ENCODE measurements at places on chromosomes 7 and 10.

GRCh38 chr10:97020452-97021400, 165.0 kb downstream of the SLIT1 start:
- DNase-seq = peak; percentile 54

DNA sequence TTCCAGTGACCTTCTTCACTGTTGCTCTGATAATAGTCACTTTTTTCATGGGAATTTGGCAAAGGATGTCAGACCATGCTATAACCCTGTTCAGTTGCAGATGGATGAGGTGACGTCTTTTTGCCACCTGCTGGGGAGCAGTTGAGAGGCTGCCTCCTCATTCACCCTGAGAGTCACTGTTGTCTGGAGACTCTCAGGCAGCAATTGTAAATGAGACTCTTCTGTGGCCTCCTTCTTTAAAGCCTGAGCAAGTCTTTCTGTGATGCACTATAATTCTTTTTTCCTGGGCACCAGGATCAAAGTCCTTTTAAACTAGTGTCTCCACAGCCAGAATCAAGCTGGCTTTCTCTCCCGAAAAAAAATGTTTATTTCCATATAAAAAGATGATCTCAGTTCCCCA, 345.1 kb downstream of the ARL4A start:
- no peak for DNase-seq

DNA sequence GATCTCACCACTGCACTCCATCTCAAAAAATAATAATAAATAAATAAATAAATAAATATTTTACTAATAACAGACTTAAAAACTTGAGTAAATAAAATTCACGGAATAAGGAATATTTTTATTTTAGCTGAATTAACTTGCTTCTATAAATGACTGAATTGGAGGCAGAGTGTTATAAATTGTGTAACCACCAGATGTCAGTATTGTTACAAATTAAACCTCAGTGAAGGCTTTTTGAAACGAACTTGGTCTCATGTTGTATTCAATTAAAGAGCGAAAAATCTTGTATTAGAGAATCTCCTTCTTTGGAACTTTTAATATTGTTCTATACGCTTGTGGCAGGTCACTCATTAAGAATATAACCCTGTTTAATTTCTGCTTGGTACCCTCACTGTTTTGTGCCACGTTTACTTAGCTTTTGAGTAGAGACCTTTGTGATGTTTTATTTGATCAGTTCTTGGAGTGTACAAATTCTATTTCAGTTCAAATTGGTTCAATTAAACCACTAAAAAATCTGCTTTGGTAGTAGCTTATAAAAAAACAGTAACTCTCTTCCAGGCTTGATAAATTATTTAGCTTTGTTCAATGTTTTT, 45.6 kb upstream of the SCIN start:
- DNase-seq = no peak

DNA sequence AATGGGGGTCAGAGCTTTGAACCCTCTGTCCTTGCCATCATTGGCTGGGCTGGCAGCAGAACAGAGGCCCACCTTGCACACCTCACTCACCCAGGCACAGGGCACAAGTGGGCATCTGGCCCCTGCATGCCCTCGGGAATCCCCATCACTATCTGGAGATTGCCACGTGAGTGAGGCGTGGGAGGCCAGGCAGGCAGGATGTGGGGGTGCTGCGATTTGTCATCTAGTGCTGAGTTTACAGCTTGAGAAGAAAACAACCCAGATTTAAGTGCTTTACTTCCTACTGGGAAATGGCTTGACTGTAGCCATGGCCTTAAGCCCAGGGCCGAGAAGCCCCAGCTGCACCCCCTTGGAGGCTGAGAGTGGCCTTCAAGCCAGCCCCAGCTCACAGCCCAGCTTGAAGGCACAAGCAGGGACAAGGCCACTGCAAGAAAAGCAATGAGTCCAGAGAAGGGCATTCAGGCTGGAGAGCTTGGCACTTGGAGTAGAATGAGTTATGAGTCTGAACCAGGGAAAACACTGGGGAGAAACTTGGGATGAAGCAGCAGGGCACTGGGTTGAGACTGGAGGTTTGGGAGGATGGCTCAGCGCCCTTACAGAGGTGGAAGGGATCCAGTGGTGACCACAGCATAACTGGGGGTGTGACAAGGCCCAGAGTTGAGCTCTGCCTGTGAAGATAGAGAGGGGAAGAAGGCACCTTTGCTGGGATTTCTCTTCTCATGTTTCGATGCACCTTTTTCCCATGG, 123.0 kb downstream of the CXCL12 start:
- no peak for DNase-seq

DNA sequence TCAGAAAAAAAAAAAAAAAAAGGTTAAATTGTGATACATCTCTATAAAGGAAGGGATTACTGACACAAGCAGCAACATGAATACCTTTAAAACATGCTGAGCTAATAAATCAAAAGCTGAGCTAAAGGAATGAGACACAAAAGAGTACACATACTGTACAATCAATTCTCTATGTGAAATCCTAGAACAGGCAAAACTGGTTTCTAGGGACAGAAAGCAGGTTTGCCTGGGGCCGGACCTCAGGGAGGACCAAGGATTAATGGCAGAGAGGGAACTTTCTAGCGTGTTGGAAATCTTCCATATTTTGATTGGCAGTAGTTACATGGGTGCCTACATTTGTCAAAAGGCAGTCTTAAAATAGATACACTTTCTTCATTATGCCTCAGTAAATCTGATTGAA, 52.5 kb downstream of the KLRG2 start:
- no peak for DNase-seq

- DNase-seq = peak; percentile 83
Measured at GRCh38 chr10:97543025-97543546, 29.5 kb upstream of the ANKRD2 start.

DNA sequence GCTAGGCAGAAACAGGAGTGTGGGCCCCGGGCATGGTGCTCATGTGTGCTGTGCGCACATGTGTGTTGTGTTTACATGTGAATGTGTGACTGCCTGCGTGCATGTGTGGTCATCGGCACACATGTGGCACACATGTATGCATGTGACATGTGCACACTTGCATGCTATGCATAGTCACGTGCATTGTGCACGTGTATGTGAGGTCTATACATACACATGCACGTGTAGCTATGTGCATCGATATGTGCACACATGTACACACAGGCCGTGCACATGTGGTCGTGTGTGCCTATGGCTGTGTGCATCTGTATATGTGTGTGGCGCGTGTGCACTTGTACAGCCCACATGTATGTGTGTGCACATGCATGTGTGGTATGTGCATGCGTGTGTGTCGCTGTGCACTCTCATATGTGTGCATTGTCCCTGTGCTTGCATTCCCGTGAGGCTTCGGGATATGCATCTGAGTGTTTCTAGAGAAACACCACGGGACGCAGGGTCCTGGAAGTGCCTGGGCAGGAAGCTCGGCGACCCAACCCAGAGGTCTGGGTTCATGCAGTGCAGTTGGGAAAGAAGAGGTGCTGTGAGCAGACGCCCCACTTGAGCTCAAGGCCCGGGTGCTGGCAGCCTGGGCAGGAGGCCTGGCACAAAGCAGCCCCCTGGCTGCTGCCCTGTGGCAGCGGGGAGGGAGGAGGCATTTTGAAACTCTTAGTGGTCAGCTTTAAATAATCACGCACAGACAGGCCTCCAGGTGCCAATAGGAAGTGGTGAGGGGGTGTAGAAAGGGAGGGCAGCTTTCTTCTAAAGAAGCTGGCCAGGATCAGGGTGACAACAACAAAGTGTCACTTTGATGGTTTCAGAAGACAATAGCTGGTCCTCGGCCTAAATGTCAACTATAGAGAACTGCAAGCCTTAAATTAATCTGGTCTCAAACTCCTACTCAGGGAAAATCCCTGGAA, 410.0 kb upstream of the MGMT start:
- no peak for DNase-seq

DNA sequence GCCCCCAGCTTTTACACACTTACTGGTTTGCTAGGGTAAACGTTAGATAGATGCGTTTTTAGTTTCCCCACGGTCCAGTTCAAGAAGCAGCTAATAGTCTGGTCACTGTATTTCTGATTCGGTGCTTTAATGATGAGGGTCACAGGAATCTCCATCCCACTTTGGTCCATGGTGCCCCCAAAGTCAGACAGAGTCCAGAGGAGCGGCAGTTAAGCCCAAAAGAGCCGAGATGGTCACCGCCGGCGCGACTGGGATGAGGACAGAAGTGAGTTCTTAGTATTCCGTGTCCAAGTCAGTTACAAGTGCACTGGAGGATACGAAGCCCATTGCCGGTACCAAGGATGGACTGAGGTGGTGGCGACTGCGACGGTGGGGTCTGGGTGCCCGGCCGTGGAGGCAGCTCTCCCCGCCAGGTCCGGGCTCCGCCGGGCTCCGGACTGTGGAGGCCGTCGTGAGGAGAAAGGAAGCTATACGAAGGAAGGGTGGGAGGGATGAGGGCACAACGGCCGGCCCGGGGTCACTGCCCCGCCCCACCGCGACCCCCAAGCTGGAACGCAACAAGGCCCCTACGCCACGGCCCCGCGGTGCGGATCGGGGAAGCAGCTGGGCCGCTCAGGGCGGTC, 663 bp downstream of the HERPUD2 start:
- DNase-seq = no peak

GRCh38 chr10:91627344-91628102, 5.3 kb downstream of the PPP1R3C start:
- no peak for DNase-seq

DNA sequence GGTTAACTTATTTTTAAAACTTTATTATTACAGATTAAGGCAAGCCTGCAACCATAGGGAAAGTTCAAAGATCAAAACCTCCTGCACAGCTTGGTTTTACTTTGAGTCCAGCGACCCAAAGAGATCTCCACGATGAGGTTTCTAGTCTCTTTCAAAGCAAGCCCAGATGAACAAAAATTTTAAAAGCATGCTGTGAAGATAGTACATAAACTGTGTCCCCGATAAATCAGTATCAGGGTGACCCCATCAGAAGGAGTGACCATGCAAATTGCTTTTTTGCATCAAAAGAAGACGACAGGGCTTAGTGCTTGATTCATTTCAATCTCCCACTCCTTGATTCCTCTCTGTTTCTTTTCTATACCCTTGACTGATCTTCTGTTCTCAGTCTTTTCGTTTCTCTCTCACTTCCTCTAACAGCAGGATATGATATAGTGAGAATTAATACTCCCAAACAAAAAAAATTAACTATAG, 16.0 kb upstream of the DNTT start:
- DNase-seq = no peak

- DNase-seq = no peak
Measured at GRCh38 chr10:29982997-29983648, 76.3 kb downstream of the JCAD start.

DNA sequence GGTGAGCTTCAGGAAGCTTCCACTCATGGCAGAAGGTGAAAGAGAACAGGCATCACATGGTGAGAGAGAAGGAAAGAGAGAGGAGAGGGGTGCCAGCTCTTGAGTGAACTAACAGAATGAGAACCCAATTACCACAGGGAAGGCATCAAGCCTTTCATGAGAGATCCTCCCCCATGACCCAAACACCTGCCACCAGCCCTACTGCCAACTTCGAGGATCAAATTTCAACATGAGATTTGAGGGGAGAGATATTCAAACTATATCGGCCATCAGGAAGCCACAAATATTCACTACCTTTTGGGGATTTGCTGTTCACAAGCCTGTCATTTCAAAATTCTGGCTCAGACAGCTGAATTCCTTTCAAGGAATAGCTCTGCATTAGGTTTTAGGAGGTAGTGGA, 39.9 kb upstream of the SMNDC1 start:
- no peak for DNase-seq

DNA sequence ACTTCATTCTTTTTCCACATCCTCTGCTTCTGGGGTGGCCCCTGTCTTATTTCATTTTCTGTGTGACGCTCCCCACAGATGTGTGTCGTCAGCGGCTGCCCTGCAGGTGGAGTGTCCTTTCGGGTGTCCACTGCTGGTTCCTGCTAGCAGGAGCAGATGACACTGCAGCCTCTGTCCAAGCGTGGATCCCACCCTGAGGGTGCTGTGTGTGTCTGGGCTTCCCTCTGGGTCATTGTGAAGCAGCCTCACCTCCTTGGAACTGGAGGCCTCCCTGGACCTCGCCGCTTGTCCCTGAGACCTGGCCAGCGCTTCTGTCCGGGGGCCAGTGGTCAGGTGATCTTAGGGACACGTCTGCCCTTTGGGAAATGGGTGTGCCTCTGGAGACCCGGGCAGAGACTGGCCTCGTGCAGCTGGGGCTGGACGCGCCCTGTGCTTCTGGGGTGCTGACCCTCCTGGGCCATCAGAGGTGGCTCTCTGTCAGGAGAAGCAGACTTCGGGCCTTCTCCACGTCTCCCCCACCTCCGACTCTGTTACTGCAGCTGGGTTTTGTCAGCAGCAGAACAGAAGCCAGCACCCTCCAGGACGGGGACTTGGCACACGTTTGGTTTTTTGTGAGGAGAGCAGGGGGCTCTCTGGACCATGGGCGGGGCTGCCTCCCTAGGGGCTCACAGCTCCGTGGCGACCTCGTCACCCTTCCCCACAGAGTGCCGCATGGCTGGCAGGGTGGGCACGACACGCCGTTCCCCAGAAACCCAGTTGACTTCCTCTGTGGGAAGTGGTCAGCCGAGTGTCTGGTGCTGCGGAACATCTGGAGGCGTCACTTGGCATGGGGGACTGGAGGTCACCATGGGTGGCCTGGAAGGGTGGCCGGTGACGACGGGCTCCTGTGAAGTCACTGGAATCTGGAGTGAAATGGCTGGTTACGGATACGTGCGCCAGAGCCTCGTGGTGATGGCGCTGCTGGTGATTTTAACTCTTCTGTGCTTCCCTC, 48.4 kb downstream of the INPP5A start:
- no peak for DNase-seq

GRCh38 chr10:91385306-91386085, 24.6 kb upstream of the HECTD2 start:
- no peak for DNase-seq

DNA sequence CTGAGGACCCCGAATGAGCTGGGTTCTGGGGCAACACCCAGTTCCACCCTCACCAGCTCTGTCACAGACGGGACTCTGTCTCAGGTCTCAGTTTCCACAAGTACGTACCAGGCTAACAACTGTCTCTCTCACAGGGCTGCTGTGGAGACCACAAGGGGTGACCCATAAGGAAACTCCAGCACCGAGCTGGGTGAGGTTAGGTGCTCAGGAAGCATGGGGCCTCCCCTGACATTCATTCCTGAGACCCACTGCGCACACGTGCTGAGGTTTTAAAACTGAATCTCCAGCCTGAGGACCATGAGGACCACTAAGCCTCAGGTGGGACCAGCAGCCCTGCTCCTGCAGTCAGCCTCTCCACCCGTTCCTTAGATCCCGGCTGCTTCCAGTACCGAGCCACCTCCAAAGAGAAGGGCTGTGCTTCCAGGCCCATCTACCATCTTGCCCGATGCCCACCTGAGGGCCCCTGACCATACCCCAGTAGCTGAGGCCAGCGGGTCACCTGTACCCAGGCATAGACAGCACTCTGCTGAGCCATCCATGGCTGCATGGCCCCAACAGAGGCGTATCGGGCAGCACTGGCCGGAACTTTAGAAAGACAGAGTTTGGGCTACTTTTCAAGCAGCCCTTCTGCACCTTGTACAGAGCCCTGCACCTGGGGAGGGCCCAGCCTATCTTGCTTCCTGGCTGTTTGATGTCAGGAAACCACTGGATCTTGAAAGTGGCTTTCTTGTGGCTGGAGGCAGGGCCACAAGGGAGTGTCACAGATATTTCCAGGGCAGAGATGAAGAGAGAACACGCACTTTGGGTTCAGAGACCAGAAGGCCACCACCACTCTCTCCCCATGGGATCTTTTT, 18.7 kb downstream of the HSPA12A start:
- peak; percentile 78 for DNase-seq

GRCh38 chr7:99395616-99396327, 12.6 kb downstream of the PDAP1 start:
- DNase-seq = no peak

Data from activated effector memory CD4-positive, alpha-beta T cell treated with anti-CD3 and anti-CD28 coated beads, Interleukin-2, amount 50 U/mL, for 16 hours (primary cell).